ENCODE measurements at places on chromosomes 1 and 21.

- peak; percentile 58 for DNase-seq
Measured at GRCh38 chr1:7948960-7949359, 8.3 kb upstream of the TNFRSF9 start.

- DNase-seq = no peak
Measured at GRCh38 chr1:94709891-94710581, 110.1 kb upstream of the SLC44A3 start.

- no peak for DNase-seq
Measured at GRCh38 chr1:55313903-55314302, 98.7 kb upstream of the USP24 start.

GRCh38 chr1:200095057-200095577 lies 67.6 kb downstream of the NR5A2 start:
- DNase-seq = no peak

DNA sequence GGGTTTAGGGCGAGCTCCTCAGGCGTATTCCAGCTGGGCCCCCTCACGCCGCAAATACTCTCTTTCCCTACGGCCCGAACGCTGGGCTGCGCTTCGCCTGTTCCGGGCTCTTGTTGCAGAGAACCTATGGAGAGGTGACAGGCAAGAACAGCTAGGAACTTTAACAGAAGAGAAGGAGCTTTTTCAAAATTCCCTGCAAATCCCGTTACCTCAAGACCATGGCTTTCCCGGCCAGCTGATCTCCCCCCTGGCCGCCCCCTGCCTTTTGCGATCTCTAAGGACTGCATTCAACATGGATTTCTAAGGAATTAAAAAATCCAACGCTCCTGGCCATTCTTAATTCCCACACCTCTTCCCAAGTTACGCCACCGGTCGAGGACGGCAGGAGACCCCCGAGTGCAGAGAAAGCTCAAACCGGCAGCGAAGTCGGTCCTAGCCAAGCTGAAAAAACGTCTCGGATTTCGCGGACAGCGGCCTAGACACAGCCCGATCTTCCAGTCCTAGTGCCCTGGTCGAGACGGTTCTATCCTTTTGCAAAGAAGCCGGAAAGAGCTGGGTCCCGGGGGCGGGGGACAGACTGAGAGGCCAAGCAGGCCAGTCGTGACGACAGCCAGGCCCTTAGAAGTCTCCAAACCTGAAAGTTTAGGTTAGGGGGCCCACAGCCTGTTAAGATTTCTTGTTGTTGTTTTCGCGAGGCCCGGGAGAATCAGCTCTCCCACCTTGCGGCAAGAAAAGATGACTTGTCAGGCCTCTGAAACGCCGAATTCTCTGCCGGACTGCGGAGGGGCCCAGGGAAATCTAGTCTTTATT lies 1.1 kb upstream of the TBX15 start:
- DNase-seq = no peak

- no peak for DNase-seq
Measured at GRCh38 chr1:3968851-3969250, 68.8 kb upstream of the C1orf174 start.

DNA sequence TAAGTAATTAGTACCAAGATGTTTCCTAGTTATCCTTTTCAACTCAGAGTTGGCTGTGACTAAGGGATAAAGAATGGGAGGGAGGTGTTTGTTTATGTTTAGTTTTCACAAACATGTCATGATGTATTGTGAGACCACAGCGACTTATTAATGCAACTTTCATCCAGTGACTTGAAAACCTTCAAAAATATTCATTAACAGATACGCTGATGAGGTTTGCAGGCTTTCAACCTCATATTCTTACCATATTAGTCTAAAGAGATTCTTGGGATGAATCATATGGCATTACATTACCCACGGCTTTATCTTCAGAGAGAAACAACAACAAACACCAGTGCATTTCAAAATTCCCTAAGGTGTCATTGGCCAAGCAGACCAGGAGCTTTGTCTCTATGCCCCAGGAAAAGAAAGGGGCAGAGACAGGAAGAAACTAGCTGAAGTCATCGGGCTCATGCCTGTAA lies 36.4 kb downstream of the PALMD start:
- peak; percentile 24 for DNase-seq

GRCh38 chr1:33715195-33715811 lies 148.6 kb upstream of the HMGB4 start:
- DNase-seq = no peak

DNA sequence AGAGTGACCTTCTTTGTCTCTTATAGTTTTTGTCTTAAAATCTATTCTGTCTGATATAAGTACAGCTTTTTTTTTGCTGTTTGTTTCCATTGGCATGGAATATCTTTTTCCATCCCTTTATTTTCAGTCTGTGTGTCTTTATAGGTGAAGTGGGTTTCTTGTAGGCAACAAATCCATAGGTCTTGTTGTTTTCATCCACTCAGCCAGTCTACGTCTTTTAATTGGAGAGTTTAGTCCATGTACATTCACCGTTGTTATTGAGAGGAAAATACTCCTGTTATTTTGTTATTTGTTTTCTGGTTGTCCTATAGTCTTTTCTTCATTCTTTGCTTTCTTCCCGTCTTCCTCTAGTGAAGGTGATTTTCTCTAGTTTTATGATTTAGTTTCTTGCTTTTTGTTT lies 115.9 kb downstream of the IFI44 start:
- no peak for DNase-seq

- no peak for DNase-seq
Measured at GRCh38 chr1:20432891-20433290, 53.1 kb downstream of the CAMK2N1 start.

GRCh38 chr21:42760951-42761751 lies 107.7 kb downstream of the PDE9A start:
- DNase-seq = no peak

DNA sequence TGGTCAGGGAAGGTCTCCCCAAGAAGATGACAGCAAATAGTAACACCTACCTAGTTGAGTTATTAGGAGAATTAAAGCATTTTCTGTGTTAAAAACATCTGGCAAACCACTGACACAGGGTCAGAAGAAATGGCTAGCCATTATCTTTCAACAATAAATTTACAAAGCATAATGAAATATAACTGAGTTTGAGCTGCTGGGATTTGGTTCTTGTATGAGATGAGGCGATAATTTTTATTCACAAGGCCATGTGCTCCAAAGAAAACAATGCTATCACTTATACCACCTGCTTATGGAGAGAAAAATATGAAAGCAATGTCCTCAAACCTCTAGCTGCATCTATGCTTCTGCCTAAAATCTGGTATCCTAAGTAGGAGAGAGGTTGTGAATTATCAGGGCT lies 202.3 kb downstream of the CRB1 start:
- no peak for DNase-seq

GRCh38 chr1:95733031-95733430 lies 499.0 kb downstream of the RWDD3 start:
- no peak for DNase-seq

- no peak for DNase-seq
Measured at GRCh38 chr1:66927528-66927927, 2.7 kb downstream of the MIER1 start.

- DNase-seq = no peak
Measured at GRCh38 chr1:1955621-1956094, 36.6 kb upstream of the TMEM52 start.

- no peak for DNase-seq
Measured at GRCh38 chr1:183907070-183907469, 102.2 kb downstream of the RGL1 start.

- DNase-seq = no peak
Measured at GRCh38 chr1:20480951-20481617, 4.9 kb downstream of the CAMK2N1 start.

DNA sequence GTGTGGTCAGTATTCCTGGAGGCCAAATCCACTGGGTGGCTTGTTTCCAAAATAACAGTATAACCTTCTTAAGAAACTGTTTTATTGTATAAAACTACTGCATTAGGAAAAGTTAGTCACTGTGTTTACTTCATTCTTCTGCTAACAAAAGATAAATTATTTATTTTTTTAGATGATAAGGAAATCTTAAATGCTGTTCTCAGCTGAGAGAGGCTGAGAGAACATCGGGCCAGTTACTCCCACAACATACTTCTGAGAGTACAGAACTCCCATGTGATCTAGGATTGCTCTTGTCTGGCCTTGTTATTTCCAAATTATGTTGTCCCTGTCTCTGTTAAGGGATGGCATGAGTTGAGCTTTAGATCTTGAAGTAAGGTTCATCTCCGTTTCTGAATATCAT lies 96.7 kb upstream of the CXADR start:
- peak; percentile 47 for DNase-seq

DNA sequence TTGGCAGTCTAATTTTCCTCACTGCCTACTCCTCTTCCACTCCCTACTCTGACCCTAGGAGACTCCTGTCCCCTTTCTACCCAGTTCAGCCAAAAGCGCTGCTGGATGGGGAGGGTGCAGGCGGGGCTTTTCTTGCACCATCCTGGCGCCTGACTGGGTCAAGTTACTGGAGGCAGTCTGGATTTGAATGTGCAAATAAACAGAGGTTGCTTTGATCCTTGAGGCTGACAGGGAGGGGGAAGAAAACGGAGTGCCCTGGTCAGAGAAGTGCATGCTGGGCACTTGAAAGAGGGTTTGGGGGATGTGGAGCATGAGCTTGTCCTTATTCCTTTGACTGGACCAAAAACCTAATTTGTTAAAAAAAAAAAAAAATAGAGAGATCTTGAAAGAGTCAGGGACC lies 76.8 kb upstream of the SOX13 start:
- no peak for DNase-seq

DNA sequence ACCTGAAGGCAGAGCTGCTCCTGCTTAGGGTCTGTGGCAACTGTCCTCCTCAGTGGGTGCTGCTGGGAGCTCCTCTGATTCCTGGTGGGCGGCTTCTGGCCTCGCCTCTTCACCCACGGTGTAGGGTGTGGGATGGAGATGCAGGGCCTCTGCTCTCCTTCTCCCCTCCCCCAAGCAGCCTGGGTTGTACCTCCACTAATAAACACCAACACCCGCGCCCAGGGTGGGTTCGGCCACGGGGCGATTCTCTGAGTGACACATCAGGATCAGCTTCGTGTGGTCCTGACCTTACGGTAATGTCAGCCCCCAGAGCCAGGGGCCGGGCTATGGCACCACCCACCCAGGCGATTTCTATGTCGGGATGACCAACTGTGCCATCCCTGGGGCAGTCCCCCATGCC lies 23.7 kb downstream of the KRTAP10-1 start:
- no peak for DNase-seq

- DNase-seq = no peak
Measured at GRCh38 chr1:44610527-44611148, 63.6 kb downstream of the TMEM53 start.

DNA sequence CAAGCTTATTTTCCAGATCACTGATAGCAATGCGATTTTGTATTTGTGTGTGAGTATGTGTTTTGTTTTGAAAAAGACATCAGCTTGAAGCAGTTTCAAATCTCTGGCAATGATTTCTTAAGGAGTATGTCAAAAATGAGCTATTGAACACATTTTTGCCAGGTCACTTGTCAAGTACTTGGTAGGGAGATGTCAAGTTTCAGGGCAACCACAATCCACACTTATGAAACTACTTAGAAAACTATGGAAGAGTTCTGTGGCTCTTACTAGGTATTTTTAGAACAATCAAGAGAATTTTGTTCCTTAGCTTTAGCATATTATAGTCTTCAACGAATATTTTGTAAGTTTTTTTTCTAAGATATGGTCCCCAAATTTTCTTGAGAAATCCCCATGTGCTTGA lies 318.8 kb upstream of the ZRANB2 start:
- DNase-seq = no peak

DNA sequence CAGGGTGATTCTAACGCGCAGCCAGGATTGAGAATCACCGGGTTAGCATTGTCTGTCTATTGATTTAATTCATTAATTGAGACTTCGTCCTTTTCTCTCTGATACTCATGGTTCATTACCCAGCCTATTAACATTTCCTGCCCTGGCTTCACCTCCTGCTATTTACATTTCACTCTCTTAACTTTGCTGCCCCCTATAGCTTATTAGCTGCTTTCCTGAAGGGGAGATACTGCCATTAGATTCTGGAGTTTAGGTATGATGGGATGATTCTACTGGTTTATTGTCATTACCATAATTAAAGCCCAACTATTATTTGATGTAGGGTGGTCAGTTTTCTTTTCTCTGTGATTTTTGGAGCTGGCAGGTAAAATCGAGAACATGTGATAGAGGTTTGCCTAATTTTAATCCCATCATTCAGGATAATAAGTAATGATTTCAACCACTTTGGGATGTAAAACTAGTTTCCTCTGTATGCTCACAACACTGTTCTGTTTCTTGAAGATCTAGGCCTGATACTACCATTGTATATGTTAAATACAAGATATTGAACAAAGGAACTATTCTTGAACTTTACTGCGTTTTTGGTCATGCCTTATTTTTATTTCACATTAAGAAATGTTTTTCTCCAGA lies 6.4 kb downstream of the PPP2R5A start:
- DNase-seq = no peak

- DNase-seq = no peak
Measured at GRCh38 chr1:227824204-227824603, 8.7 kb downstream of the PRSS38 start.

Measured in AG04450 (cell line).